ENCODE measurements at places on chromosomes 11 and 22. TPM values are rescaled to one million over a fixed set of nuclear protein-coding genes. Genes with fewer than 3 reads are reported as not detected.

The DMC1 gene
- total RNA-seq: 1.1 TPM

GRCh38 chr11:45333001-45333971 lies 47.1 kb upstream of the SYT13 start:
- no peak for DNase-seq
- no peak overlapping the region for H3K4me3 ChIP-seq

GRCh38 chr11:81092522-81092921 lies 1641.1 kb downstream of the FAM181B start:
- H3K27ac ChIP-seq: no peak overlapping the region
- no peaks in the 10 kb centered on the region for H3K36me3 ChIP-seq
- H3K27me3 ChIP-seq: no peaks in the 10 kb centered on the region
- DNase-seq: no peak

The GLYAT gene
- not detected for total RNA-seq

All from Caco-2 (cell line).